ENCODE measurements at places on chromosomes 12 and 14. TPM values are rescaled to one million over a fixed set of nuclear protein-coding genes. Genes with fewer than 3 reads are reported as not detected.

DNA sequence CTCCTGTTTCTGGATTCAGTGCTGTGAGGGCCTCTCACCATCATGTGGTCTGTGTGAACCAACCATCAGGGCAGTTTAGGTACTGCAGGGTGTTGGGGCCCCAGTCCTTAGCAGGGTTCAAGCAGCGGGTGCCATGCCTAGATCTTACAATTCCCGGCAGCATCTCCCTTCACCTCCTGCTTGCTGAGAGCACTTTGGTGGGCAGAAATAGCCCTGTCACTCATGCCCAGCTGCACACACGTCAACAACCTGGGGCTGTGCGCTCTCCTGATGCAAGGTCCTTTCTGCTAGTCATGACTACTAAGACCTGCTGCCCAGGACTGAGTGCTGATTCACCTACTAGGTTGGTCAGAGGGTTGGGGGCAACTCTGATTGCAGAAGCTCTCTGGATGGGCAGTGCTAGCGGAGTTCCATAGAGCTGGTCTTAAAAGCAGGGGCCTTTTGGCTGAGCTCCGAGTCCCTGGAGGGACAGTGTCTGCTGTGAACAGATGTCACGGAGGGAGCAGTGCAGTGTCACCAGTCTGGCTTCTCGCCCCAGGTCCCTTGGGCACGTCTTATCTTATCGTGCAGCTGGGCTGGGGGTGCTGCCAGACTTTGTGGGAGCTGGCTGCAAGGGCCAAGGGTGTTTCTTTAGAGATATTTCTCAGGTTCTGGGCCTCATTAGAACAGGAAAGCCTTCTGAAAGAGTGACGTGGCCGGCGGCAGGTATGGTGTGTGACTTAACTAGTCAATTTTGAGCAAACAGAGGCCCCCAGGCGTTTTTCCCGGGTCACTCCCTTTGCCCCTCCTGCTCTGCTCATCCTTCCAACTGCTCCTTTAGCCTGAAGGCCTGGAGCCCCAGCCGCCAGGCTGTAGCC is 71.8 kb downstream of the NINJ2 start:
- DNase-seq, result no peak

GRCh38 chr12:31278832-31279231 is 47.1 kb downstream of the SINHCAF start:
- no peak for DNase-seq

DNA sequence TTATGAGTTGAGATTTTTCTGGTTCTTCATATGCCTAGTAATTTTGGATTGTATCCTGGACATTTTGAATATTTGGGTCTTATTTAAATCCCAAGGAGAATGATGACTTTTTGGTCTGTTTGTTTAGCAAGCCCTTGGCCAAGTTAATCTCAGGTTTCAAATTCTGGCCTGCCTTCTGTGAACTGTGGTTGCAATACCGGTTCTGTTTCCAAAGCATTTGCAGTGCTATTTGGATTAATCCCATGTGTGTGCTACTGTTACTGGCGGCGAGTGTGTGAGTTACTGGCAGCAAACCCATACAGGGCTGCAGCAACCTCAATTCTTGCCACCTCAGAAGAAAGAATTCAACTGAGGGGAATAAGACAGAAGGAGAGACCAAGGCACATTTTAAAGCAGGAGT is 51.1 kb downstream of the TMEM260 start:
- DNase-seq, result no peak

DNA sequence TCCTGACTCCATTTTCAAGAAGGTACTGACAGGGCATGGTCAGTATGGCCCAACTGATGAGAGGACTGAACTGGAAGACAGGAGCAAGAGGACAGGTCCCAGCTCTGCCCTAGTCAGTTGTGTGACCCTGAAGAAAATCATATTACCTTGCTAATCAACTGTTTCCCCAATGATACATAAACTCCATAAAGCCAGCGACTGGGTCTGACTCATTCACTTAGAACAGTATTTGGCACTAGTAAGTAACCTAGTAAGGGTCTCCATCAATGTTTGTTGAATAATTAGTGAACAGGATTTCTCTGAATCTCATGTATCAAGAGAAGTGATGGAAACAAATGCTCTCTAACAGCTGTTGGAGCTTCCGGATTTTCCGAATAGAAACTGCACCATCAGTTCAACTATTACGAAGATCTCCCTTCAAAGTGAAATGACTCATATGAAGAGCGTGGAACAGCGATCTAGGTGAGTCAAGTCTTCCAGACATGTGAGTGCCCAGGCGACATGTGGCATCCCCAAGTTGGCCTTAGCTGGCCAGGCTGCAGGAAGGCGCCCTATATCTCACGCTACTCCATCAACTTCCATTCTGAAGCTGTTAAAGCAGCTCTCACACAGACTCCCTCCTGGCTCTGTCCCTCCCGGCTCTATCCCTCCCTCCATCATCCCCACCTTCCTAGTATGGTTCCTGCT is 94.5 kb downstream of the TTC7B start:
- no peak for DNase-seq

GRCh38 chr14:70924521-70924920 is 17.3 kb downstream of the PCNX1 start:
- DNase-seq, result no peak

GRCh38 chr12:89732522-89732921 is 23.9 kb upstream of the ATP2B1 start:
- DNase-seq, result no peak

GRCh38 chr12:131060011-131060703 is 106.5 kb downstream of the ADGRD1 start:
- no peak for DNase-seq

DNA sequence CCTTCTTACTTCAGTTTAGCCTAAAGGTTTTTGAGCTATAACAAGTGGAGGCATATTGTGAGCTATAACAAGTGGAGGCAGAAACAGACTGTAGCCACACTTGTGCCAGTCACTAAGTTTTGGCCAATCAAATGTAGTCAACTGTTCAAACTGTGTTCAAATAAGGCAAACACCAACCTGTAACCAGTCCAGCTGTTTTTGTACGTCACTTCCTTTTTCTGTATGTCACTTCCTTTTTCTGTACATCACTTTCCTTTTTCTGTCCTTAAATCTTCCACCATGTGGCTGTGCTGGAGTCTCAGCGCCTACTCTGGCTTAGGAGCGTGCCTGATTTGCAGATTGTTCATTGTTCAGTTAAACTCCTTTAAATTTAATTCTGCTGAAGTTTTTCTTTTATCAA is 79.7 kb downstream of the FUT8 start:
- no peak for DNase-seq

- DNase-seq, result no peak
These were observed 138.7 kb downstream of the BRMS1L start for GRCh38 chr14:35964697-35965286.

DNA sequence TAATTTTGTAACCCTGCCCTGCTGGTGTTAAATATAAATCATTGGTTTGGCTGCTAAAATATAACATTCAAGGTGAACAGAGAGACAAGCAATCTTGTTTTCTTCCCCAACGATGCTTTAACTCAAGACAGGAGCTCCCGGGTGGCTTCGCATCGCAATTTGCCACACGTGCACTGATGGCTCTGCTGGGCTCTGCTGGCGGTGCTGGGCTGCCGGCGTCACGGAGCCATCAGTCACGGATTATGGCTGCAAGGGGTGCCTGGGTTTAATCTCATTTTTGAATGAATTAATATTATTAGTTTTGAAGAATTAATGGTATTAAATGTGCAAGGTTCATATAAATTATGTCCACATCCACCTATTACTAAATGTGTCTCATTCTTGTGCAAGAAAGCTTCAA is 44.9 kb upstream of the TMEM260 start:
- DNase-seq, result no peak

DNA sequence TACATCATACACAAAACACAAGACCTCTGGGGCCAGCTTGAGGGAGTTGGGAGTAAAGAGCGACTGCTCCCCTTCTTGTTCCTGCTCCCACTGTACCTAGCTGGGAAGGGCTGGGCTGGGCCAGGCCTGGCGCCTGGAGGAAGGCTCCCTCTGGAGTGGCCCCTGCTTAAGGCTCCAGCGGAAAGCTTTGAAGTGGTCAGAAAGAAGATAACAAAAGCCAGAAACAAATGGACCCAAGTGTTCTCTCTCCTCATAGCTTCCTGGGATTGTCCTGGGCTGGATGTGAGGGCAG is 25.3 kb downstream of the PRPF40B start:
- no peak for DNase-seq

Gene KRT4
- polyA plus RNA-seq, result 4.6 TPM

Gene SAV1
- 37.5 TPM for polyA plus RNA-seq

Gene ZBTB25
- polyA plus RNA-seq, result 12.9 TPM

Gene KANSL2
- polyA plus RNA-seq, result 47.8 TPM

Gene SETD3
- polyA plus RNA-seq, result 42.3 TPM

Gene P2RX2
- polyA plus RNA-seq, result 4.3 TPM

Gene SIX4
- 7.9 TPM for polyA plus RNA-seq

Gene KIF5A
- polyA plus RNA-seq, result 5.4 TPM

Gene KRT72
- 0.15 TPM for polyA plus RNA-seq

Gene PTPRR
- 0.10 TPM for polyA plus RNA-seq

Gene RTL1
- polyA plus RNA-seq, result 0.11 TPM

Data from left lung (tissue), 14 donors.